ENCODE measurements at places on chromosomes 13 and 19.

DNA sequence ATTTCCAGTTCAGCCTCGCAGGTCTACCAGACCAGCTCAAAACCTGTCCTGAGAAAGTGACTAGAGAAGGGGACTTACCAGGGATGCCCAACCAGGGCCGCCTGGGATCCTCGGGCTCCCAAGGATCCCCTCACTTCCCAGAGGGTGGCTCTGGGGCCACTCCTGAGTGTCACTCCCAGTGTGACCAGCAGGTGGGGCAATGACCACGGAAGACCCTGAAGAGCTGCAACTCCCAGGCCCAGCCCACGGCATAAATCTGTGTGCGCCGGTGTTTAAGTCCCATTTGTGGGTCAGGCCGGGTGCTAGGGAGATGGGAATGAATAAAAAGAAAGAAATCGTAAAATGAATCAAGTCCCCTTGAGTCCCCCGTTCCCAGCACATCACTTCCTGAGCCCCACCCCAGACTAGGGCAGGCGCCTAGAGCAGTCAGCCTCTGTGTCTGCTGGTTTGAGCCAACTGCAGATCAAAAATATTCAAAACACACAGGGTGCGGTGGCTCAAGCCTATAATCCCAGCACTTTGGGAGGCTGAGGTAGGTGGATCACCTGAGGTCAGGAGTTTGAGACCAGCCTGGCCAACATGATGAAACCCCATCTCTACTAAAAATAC lies 10.7 kb downstream of the PTGIR start:
- DNase-seq: no peak

- DNase-seq: no peak
These were observed 90.6 kb downstream of the PCDH9 start for GRCh38 chr13:67139551-67139950.

GRCh38 chr19:3491396-3492119 lies 8.3 kb upstream of the SMIM44 start:
- DNase-seq: no peak

DNA sequence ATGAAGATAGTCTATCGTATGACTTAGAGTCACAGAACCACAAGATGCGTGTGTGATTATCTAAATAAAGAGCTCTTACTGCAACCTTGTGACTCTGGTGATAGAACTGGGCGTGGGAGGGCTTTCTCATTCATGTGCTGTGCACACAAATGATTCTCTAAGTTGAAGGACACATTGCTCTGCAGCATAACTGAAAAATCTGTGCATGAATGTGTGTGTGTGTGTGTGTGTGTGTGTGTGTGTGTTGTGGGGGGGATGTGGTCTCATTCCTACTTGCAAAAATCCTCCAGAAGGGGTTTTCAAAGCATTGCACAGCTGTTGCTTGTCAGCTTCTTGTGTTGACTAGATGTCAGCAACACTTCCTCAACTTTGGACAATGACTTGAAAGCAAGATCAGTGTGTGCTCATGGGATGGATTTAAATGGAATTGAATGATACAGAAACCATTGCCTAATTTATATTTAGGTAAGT lies 22.4 kb downstream of the LRCH1 start:
- DNase-seq: no peak

GRCh38 chr19:54104998-54105715 lies 2.5 kb downstream of the NDUFA3 start:
- no peak for DNase-seq

DNA sequence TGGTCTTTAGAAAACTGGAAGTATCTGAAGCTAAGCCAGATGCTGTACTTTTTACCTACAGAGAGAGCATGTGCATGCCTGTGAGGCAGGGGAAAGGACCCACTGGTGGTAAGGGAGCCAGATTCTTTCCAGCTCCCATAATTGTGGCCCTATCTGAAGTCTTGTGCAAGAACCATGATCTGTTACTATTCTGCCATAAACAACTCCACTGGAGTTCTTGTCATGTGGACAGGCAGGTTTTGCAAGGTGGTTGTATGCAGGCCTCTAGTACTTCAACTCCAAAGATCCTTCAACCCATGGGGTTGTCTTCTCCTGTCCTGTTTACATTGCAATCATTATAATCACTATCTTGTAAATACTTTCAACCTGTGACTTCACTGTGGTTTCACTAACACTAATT lies 14.1 kb downstream of the PROSER1 start:
- no peak for DNase-seq

DNA sequence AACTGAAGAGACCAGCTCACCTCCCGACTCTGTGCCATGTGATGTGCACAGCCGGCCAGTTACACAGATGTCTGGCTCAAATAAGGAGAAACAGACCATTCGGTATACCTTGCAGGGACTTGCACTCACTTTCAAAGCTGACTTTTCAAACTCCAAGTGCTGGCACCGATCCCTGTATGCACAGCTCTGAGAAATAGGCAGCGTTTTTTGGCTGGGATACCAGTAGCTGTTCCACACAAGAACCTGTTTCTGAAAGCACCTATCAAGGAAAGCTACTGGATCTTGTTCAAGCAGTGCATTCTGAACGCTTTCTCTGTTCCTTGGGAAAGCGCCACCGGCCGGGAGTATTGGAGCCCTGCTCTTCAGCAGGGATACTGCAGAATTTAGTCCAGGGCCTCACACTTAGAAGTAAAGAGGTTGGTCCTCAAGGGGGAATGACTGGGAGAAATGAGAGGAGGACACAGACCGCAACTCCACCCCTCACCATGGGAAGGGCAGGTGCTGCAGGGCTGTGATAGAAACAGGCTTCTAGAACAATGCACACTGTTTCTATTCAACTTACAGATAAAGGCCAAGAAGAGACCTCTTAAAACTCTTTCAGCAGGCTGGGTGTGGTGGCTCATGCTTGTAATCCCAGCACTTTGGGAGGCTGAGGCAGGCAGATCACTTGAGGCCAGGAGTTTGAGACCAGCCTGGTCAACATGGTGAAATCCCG lies 53.6 kb upstream of the PABPC3 start:
- no peak for DNase-seq

DNA sequence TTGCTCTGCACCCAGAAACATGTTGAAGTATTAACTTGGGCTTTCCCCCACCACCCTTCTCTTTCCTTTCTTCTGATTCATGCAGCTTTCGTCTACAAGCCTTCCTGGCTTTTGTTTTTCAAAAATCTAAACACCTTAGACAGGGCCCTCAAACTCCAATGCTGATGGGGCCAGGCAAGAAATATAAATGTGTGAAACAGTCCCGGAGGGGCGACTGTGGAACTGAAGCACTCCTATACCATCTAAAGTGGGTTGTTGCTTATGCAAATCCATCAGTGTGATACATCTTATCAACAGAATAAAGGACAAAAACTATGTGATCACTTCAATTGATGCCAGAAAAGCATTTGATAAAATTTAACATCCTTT lies 6.1 kb downstream of the FCGBP start:
- DNase-seq: no peak

GRCh38 chr19:41862445-41862986 lies 2.5 kb downstream of the RPS19 start:
- DNase-seq: no peak

GRCh38 chr13:28885181-28885580 lies 65.0 kb downstream of the MTUS2 start:
- DNase-seq: no peak

GRCh38 chr13:32317716-32318465 lies 2.6 kb downstream of the BRCA2 start:
- DNase-seq: no peak

- no peak for DNase-seq
These were observed 116.2 kb downstream of the OLFM4 start for GRCh38 chr13:53144826-53145225.

GRCh38 chr19:17826508-17827056 lies 5.3 kb upstream of the INSL3 start:
- no peak for DNase-seq

GRCh38 chr19:3690551-3691371 lies 9.5 kb downstream of the PIP5K1C start:
- no peak for DNase-seq

- DNase-seq: no peak
These were observed 57.4 kb downstream of the PSPC1 start for GRCh38 chr13:19725320-19725719.

GRCh38 chr13:47555235-47555634 lies 445.8 kb downstream of the SUCLA2 start:
- DNase-seq: no peak

DNA sequence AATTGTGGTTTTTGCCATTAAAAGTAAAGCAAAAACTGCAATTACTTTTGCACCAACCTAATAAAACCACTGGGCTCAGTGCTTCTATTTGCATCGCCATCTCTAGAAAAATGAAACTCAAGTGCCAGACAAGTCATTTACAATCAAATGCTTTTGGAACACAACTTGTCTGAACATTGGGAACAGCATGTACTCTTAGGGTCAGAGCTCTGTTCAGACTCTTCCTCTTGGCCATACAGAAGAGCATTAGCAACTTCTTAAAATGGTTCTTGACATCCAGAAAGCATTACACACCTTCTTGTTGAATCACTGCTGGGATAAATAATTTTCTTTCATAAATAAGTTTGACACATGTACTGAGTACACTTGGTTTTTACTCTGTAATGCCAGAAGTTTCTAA lies 272.5 kb downstream of the DCLK1 start:
- DNase-seq: no peak

DNA sequence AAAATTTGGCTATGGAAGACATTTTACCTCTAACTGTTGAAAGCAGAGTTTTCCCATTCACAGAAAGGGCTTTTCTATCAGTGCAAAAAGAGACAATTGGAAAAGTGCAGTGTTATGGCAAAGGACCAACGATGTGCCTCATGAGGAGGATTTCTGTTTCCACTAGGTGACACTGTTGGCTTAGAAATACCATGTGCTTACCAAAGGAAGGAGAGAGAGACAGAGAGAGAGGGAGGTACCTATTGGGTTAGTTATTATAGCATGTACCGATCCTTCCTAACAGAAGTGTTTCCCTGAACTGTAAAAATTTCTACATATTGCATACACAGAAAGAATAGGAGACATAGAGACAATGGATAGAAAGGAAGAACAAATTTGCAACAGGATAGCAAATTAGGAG lies 23.9 kb upstream of the PSG4 start:
- DNase-seq: no peak

DNA sequence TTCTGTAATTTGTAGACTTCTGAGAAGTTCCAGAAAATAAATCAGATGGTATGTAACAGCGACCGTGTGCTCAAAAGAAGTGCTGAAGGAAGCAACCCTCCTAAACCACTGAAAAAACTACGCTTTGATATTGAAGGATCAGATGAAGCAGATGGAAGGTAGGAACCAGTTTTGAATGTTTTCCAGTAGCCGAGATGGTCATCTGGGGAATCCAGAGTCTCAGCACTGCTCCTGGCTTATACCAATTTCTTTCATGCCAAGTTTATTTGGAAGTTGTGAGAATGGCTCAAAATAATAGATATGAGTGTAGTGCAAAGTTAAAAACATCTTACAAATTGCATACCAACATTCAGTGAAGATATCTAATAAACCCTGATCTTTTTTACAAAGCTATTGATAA lies 56.2 kb downstream of the RCBTB2 start:
- no peak for DNase-seq

DNA sequence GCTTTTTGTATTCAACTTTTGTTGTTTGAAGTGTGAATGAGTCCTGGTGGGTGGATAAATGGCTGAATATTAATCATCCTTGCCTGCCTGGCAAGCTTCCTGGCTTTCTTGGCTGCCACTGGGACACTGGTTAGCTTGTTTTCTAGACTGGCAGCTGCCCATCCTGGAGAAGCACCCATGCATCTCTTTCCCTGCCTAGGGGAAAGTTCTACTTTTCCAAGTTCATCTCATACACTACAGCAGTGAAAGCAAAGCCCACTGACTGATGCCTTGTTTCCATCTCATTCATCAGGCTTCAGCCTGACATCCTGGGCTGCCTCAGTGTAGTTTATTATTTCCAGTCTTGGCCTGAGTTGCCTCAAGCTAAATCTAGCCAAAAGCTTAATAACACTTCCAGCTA lies 244.8 kb downstream of the PCDH20 start:
- DNase-seq: no peak

DNA sequence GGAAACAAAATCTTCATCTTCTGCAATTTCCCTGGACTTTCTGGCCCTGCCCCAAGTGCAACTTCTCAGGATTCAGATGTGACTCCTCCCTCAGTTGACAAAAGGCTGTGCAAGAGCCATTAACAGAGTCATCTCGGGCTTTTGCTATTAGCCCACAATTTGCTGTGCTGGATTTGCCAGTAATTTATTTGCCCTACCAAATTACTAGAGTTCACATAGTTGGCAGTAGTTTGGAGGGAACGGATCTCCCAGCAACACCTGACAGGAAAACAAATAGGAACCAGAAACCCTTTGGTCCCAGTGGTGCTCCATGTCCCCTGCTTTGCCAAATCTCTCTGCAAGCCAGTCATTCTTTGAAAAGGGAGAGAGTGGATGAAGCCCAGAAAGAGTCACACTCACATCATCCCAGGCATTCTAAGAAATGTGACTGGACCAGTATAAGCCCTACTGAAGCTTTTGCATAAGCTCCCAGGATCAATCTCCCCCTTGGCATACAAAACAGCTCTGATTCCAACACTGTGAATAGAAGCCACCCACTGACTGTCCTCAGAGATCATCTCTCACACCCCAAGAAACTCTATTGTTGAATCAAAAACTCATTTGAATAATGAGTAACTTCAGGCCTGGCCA lies 350.1 kb upstream of the NBEA start:
- DNase-seq: no peak

DNA sequence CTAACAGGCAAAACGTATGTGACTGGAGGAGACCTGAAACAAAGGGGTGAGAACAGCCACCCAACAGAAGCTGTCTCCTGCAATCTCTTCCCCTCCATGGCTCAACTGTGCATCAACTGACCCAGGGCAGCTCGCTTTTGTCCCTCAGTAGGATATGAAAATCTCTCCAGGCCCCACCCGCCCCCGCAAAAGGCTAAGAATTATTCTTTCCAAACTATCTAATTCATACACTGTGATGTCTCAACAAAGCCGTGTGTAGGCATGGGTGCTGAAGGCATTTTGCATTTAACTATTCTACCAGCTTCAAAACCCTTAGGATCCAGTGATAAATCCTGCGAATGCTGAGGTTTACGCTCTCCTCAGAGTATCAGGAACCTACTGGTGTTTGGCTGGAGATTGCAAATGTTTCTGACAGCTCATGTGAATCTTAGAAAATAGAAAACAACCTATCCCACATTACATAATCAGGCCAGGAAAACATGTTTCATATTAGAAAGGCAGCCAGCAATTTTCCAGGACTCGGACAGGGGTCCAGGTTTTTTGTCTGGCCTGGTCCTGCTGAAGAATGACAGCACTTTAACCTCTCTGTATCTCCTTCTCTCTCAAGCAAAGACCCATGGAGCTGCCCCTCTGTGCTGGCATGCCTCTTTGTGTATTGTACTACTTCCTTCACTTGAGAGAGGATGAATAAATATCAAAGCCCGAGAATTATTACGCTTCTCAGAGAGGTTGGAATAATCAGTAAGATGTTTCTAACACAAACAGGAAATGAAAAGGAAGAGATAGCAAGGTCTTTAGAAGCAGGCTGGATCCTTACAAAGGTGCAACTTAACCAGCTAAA lies 17.3 kb downstream of the DHRS12 start:
- no peak for DNase-seq
